ENCODE measurements at places on chromosomes 2 and 18.

DNA sequence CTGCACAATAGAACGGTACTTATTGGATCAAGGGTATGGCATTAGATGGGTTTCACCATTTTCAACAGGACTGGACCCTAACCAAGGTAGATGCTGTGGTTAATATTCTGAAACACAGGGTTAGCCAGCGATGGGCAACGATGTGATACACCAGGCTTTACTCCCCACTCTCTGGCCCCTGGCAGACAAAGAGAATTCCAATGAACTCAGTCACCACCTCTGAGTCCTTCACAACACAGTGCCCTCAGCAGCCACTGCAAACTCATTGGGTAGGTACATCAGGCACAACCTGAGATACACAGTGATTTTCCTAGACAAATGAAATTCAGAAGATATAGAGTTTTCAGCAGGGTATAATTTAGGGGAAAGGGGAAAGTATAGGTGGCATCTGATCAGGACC is 634.5 kb downstream of the ZEB2 start:
- no peak for DNase-seq

- DNase-seq, result no peak
These were observed 81.9 kb downstream of the LONRF2 start for GRCh38 chr2:100240386-100240785.

- no peak for DNase-seq
These were observed 2048.0 kb downstream of the SUCLG1 start for GRCh38 chr2:82411071-82411470.

DNA sequence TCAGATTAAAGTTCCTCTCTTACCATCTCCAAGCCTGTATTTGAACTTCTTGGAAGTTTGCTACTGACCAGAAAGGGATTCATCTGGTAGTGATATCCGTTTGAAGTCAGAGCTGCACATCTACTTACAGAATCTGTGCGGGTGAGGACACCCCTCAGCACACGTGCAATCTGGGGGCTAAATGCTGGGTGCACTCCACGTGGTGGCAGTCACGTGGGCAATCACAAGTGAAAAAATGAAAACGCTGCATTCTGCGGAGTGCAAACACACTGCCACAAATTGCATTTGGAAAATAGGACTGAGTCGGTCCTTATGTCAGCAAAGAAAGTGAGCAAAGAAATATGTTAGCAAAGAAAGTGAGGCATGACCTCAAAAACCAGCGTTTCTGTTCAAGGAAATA is 76.1 kb upstream of the GYPC start:
- DNase-seq, result no peak

DNA sequence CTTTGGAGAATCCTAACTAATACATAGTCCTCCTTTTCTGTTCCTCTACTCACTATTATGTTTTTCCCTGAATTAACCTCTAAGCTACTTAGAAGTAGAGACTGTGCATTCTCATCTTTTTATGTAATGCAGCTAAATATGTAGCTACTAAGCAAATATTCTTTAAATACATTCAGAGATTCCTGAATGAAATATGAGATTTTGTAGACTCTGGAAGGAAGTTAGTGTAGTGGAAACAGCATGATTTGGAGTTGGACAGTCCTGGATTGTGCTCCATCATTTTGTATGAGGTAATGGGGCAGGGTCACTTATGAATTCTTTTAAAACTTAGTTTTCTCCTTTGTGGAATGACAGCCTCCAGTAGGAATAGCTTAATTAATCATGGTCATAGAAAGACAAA is 24.7 kb upstream of the NT5C1B start:
- no peak for DNase-seq

- no peak for DNase-seq
These were observed 2.7 kb downstream of the PER2 start for GRCh38 chr2:238285653-238286082.

GRCh38 chr2:7598402-7598801 is 681.2 kb downstream of the RNF144A start:
- DNase-seq, result no peak

- no peak for DNase-seq
These were observed at the start of gene DSG3 for GRCh38 chr18:31447530-31448191. Gene DSG3, plus strand, starts transcription at chr18:31447741. Its CDS starts 137 bp downstream, at chr18:31447878.

DNA sequence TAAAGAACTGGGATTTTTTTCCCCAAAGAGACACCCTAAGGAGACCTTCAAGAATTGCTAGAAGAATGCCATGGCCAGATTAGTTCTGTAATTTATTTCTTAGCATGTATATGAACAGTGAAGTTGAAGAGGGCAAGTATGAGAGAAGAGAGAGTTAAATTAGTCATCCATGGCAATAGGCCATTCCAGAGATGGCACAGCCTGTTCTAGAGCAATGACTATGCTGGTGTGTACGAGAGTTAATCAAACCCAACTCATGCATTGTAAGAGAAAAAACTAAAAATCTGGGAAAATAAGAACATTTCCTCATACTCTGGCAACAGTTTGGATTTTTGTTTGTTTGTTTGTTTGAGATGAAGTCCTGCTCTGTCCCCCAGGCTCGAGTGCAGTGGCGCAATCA is 112.1 kb upstream of the PIK3C3 start:
- DNase-seq, result no peak

DNA sequence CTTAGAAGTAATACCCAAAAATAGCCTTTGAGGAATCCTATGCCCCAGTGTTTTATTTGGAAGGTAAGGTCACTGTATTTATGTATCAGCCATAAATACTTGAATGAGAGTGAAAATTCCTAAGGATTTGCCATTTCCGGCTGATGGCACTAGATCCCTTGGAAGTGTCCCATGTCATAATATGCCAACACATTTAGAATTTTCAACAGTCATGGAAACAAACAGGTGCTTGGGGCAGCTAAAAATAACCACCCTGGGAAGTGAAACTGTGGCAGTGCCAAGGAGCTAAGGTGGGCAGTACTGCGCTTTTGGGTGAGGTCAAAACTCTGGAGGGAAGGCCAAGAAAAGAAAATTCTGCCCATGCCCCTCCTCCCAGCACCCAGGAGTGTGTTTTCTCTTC is 80.2 kb downstream of the TCF7L1 start:
- DNase-seq, result no peak

DNA sequence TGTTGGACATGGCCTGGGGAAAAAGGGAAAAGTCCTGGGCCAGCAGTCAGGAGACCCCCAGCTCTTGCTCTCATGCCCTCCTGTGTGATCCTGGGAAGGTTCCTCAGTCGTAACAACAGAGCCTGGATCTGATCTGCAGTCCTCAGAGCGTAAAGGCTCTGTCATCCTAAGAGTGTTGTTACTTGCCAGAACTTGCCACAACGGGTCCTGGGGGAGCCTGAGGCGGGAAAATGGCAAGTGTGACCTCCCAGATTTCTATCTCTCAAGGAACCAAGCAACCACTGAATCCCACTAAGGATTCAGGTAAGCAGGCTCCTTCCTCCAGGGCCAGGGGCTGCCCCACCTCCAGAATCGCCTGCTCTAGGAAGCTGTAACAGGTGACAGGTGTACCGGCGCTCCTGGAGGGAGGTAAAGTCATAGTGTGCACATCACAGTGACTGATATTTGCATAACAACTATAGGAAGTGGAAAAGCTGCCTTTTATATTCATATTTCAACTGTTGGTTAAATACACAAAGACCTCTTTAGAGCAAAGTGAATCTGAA is 18.4 kb downstream of the HS1BP3 start:
- no peak for DNase-seq

- no peak for DNase-seq
These were observed 78.0 kb upstream of the TANC1 start for GRCh38 chr2:158890296-158890905.

DNA sequence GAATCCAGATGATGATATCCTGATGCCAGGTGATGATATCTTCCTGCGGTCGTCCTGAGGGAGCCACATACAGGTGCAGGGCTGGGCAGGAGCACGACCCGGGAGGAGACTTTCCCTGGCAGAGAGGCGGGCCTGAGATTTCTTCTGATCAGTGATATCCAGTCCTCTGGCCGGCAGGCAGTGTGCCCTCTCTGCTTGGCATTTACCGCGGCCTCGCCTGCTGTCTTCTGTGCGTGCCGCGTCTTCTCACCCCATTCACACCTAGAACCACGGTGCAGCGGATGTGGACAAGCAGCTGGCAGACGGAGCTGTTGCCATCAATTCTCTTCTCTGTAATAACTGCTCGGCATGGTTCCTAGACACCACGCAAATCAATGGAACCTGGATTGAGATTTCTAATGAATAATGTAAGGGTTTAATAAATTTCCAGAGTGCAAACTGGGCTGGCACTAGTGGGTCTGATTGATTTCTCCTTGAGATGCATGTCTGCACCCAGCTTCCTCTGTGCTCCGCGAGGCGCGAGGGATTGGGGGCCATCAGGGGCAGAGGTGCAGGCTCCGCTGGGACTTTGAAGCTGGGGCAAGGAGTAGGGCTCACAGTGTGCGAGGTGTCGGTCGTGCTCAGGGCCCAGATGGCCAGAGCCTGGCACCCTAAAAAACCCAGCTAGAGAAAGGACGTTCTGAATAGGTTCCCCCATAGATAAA is 208.9 kb upstream of the HDAC4 start:
- DNase-seq, result no peak

- no peak for DNase-seq
These were observed 68.1 kb upstream of the AMMECR1L start for GRCh38 chr2:127953849-127954248.

DNA sequence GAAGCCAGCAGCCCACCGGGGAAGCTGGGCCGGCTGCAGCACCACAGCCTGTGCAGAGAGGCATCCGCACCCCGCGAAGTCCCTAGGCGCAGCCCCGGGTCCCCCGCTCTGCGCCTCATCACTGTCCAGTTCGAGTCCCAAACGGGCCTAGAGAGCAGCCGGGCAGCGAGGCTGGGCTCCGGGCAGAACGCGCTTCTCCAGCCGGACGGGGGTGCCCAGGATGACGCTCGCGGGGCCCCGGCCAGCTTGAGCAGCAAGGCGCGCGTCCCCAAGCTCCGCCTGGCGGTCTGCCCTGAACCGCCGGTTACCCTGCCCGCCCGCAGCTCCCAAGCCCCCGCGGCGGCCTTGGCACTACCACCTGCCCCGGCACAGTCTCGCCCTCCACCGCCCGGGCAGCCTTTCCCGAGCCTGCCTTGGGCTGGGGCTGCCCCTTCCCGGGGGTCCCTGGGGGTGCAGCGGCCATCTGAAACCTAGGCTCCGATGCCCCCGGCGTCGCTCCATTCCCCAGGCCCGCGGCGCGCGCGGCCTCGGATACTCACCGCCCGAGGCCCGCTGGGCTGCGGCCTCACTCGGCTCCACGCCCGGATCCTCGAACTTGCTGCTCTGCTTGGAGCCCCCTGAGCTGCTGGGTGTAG is 591 bp downstream of the SLC16A14 start:
- peak; percentile 44 for DNase-seq

GRCh38 chr2:173968551-173968950 is 3.4 kb upstream of the SP3 start:
- no peak for DNase-seq

DNA sequence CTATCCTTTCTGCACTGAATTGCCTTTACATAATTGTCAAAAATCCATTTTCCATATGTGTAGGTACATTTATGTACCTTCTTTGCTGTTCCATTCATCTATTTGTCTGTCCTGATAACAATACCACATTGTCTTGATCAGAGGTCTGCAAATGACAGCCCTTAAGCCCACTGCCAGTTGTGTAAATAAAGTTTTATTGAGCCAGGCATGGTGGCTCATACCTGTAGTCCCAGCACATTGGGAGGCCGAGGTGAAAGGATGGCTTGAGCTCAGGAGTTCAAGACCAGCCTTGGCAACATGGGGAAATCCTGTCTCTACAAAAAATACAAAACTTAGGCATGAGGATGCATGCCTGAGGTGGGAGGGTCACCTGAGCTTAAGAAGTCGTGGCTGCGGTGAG is 121.0 kb downstream of the TFCP2L1 start:
- no peak for DNase-seq

- DNase-seq, result no peak
These were observed 25.7 kb downstream of the MC2R start for GRCh38 chr18:13889671-13890070.

GRCh38 chr18:67211646-67212045 is 304.9 kb downstream of the DSEL start:
- DNase-seq, result no peak

DNA sequence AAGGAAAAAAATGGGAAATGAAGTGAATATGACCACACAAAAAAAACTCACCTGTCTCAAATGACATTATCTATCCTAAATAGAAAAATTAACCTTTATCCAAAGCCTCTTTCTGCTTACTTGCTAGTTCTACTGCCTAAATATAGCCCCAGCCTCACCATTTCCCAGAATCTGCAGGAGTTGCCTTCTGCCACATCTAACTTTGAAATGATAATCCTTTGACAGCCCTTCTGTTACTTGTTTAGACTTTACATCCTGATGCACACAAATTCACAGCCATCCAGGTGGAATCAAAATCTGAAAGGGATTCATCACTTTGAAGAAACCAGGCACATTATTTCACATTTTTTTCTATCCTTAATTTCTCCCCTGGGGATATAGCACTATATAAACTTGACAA is 1356.2 kb upstream of the NXPH2 start:
- DNase-seq, result no peak

All from erythroblast (primary cell).